ENCODE measurements at places on chromosomes 4 and X. TPM values are rescaled to one million over a fixed set of nuclear protein-coding genes. Genes with fewer than 3 reads are reported as not detected.

- no peak for DNase-seq
These were observed 38.1 kb downstream of the RNF212 start for GRCh38 chr4:1075225-1075624.

GRCh38 chr4:150593996-150594395 is 12.0 kb downstream of the MAB21L2 start:
- no peak for DNase-seq

- no peak for DNase-seq
These were observed 125.9 kb downstream of the FRYL start for GRCh38 chr4:48654015-48654664.

- DNase-seq = no peak
These were observed 49.4 kb downstream of the UGT2B10 start for GRCh38 chr4:68865188-68865638.

- no peak for DNase-seq
These were observed 41.5 kb upstream of the BRS3 start for GRCh38 chrX:136446208-136446607.

- no peak for DNase-seq
These were observed 575.0 kb upstream of the NR3C2 start for GRCh38 chr4:149017002-149017734.

DNA sequence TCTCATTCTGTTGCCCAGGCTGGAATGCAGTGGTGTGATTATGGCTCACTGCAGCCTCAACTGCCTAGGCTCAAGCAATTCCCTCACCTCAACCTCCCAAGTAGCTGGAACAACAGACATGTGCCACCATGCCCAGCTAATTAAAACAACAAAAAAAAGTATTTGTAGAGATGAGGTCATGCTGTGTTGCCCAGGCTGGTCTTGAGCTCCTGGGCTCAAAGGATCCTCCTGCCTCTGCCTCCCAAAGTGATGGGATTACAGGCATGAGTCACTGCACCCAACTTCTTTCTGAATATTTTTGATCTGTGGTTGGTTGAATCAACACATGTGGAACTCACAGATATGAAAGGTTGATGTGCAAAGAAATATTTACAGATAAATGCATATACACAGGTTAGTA is 18.5 kb upstream of the SEPTIN11 start:
- no peak for DNase-seq

- DNase-seq = no peak
These were observed 92.1 kb upstream of the ANKRD50 start for GRCh38 chr4:124804584-124804983.

GRCh38 chrX:85992811-85993229 is 54.5 kb downstream of the CHM start:
- DNase-seq = no peak

GRCh38 chr4:174215961-174216680 is 67.3 kb downstream of the FBXO8 start:
- DNase-seq = no peak

DNA sequence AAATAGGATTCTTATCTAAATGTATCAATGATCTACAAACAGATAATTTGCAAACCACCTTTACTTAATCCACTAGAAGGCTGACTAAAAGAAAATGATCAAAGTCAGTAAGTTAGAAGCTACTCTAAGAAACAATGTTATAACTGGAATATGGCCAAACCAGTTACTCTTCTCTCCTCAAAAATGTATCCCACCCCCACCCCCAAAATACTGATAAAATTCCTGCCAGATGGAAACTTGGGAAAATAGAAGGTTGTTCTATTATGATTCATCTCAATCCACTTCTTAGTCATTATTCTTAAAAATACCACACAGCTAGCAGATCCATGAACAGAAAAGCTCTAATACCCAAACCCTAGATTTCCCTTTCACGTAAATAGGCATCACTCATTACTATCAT is 206.4 kb downstream of the KLHL13 start:
- no peak for DNase-seq

DNA sequence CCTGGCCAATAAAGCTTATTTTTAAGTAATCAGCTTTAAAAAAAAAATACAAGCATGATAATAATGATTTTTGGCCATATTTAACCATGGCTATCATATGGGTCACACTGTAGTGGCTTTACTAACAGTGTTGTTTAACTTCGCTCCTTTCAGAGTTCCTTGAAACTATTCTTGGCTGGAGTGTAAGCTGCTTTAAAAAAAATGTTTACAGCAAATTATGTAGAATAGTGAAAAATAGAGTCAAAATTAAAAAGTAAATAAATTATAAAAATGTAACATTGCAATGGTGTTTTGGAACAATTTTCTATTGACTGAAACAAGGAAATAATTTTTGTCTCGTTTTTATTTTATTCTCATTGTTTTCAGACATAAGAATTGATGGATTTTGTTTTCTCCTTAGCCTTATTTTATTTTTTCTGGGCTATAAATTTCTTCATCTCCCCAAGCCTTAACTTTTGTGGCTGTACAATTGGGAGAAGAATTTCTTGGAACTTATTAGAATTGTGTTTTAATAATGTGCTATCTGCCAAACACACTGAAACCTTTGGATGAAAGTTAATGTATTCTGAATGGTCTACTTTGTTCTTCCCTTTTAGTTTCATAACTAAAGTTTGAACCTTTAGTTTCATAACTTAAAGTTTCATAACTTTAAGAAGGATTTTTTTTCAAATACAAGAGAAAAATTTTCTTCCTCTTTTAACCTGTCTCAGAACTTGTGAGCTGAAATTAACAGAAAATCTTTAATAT is 182.0 kb downstream of the ARHGAP24 start:
- no peak for DNase-seq

DNA sequence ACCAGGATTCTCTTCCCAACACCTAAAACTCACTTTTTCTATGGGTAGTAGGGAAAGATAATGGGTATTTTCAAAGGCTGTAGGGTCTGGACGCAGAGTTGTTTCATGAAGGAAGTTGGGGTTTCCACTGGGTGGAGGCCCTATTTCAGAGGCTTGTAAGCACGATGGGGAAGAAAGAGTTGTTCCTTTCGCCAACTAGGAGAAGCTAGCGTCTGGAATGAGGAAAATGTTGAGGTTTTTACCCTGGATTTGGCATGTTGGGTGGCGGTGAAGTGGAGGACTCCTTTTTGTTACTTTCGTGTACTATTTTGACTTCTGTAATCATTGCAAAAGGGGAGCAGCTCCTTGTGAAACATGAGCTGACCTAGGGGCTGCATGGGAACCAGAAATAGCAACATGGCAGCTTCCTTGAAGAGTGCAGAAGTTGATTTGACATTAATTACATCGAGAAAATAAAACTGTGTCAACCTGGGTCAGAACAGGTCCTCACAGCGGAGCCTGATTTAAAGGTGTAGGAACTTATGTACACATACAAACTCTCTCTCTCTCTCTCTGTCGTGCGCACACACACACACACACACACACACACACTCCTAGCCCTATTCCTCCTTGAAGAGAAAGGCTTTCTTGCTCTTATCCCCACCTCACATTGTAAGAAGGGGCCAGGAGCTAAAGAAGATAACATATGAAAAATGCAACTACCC is 19.1 kb downstream of the VSIG4 start:
- no peak for DNase-seq

DNA sequence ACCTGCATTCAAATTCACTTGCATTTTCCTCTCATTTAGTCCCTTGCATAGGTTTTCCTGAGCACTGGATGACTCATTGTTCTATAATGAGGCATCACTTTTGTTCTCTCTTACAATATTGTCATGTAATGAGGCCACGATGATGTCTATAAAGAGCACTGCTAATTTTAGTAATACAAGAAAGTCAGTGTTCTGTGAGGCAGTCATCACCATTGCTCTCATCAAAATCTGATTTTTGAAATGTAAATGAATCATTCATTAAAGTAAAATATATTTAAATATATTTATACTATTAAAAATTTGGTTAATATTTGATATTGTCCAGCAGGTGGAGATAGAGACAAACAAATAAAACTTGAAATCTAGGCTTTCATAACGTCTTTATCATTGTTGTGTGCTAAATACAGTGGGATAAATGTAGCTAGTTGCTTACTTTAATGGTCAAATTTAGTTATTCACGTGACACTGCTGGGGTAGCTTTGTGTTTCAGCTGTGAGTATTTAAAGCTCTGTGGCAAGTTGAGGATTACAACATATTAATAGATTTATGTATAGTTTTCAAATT is 15.4 kb downstream of the HMGB2 start:
- no peak for DNase-seq

GRCh38 chr4:5517372-5517771 is 191.0 kb downstream of the EVC2 start:
- DNase-seq = no peak

GRCh38 chr4:102981005-102981404 is 38.5 kb downstream of the SLC9B1 start:
- DNase-seq = no peak

DNA sequence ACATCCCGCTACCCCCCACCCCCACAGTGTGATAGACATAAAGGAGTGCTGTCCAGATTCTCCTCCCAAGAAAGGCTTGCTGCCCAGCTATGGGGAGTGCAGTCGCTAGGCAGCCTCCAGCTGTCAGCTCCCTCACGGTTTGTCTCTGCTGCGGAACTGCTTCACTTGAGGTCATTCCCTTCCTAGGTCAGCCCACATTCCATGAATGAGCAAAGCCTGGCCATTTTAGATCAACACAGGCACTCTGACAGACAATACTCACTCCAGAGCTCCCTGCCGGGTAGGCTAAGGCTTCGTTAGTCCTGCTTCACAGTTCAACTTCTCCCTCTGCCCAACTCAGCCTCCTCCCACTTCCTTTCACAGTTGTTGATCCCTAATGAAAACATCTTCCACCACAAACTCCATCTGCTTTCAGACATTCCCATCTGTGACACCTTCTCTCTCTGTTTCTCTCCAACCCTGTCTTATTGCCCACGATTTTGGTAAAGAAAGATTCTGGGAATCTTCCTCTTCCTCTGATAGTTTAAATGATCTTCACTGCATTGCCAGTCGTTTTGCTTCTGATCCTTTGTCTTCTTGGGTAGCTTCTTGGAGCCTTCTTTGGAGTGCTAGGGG is 318.9 kb upstream of the F9 start:
- DNase-seq = no peak

GRCh38 chr4:54094451-54094850 is 5.5 kb upstream of the GSX2 start:
- no peak for DNase-seq

DNA sequence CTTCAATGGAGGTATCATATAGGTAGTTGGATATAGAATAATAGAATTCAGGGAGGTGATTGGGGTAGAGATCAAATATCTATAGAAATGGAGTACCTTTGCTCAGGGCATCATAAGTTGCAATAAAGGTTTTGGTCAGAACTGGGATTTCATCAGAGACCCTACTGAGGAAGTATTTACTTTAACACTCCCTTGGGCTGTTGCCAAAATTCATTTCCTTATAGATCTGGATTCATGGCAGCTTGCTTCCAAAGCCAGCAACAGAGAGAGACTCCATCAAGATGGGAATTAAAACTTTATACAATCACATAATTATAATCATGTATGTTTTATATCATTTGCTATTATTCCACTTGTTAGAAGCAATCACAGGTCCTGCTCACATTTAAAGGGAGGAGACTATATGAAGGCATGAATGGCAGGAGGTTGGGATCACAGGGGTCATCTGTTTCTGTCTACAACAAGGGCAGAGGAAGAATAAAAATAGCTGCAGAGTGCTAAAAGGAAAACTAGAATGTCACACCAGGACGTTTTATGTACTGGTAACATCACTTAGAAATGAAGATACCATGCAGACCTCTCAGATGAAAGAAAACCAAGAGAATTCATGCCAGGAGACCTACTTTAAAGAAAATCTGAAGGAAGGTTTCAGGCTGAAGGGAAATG is 902.1 kb upstream of the LCORL start:
- DNase-seq = no peak

DNA sequence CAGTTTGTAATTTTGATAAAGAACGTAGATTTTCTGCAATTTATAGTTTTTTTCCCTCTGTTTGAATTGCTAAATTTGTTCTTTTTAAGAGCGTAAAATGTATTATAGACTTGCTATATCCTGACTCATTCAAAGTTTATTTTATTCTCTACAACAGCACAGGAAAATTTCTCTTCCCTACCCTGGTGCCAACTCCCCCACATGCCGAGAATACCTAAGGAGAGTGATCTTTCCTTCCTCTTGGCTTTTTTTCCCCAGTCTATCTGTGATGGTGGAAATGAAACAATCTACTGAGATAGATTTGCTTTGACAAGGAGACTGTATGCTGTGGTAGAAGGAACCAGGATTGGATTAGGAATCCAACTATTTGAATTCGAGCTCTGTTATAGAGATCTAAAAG is 271.6 kb downstream of the TLL1 start:
- DNase-seq = no peak

DNA sequence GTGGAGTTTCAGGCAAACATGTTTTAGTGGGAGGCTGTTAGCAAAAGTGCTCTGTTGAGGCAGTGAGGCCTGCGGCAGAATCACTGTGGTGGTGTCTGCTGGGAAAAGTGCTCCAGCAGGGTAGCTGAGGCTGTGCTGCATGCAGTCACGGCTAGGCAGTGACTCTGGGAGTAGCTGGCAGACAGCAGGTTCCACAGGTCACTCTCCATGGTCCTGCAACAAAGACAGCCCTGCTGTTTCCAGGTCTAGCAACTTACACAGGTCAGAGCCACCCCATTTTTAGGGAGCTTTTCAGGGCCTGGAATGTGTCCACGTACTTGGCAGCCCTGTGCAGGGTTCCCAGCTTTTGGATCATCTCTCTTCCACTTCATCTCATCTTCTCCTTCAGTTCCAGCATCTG is 184.3 kb downstream of the NAA11 start:
- no peak for DNase-seq

DNA sequence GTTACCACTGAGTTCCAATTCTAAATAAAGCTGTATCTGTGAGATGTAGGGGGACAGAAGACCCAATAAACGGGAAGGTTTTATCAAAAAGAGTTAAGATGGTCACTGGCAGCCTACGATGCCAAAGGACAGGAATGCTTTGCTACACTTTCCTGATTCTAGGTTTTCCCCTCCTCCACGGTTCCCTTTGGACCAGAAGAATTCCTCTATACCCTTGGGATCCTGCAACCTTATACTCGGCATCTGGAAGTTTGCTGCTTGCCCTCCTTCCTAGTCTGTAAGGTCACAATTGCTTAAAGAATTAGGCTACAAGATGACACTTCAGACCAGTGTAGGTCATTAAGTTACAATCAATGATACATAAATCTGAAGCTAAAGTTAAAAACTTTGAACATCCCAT is 64.3 kb downstream of the SCML2 start:
- DNase-seq = no peak

- DNase-seq = no peak
These were observed 12.2 kb downstream of the EGFL6 start for GRCh38 chrX:13581554-13581953.

GRCh38 chr4:37453999-37454800 is 209.7 kb downstream of the NWD2 start:
- no peak for DNase-seq

GRCh38 chr4:69095301-69095731 is 958 bp upstream of the UGT2B7 start:
- DNase-seq = no peak

- no peak for DNase-seq
These were observed 3.4 kb downstream of the YTHDC1 start for GRCh38 chr4:68346461-68346860.

GRCh38 chr4:153152501-153153338 is 51.5 kb upstream of the TRIM2 start:
- DNase-seq = peak; percentile 70

GRCh38 chr4:156800463-156800862 is 171.1 kb downstream of the PDGFC start:
- no peak for DNase-seq

MAGEC3 gene
- not detected for total RNA-seq

NUP62CL gene
- total RNA-seq = not detected

CCDC120 gene
- 0.76 TPM for total RNA-seq

CWH43 gene
- not detected for total RNA-seq

EPHA5 gene
- 0.06 TPM for total RNA-seq

CPLX1 gene
- total RNA-seq = 1.6 TPM

FGB gene
- 0.77 TPM for total RNA-seq

CFAP47 gene
- not detected for total RNA-seq

AFF2 gene
- not detected for total RNA-seq

AFP gene
- not detected for total RNA-seq

Data from psoas muscle (tissue), 8 donors.